ENCODE measurements at places on chromosomes 3 and 15.
A peak's percentile ranks its signal among the peaks of the same experiment; 100 is the strongest.

DNA sequence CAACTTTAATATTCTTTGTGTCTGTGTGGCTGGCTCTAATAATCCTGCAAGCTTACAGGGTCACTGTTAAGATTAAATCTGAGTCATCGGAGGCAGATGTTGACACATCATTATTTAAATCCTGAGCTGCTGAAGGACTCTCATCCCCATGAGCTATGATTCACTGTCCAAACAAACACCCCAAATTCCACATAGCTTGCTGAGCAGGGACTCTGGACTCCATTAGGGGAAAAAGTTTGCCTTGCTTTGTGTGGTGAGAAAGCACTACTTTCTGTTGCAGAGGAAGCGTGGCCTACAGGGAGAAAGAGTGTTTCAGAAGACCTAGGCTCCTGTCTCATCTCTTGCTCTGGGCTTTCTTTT is 213.7 kb downstream of the PDCD6IP start:
- DNase-seq = peak; percentile 50

DNA sequence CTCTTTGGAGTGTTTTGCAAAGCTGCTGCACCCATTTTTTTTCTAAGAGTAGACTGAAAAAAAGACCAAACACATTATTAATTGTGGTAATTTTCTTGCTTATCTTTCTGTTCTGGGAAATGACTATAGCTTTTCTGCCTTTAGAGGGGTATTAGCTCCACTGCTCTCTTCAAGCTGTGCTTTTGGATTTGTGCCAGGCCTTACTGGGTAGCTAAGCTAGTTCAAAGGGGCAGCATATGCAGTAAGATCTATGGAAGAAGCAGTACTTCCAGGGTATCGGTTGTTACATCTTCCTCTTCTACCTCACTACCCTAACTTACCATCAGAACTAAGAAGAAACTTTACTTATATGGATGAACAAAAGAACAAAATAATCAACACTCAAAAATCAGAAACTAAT is 28.7 kb upstream of the ARIH1 start:
- no peak for DNase-seq

GRCh38 chr3:112355307-112355687 is 22.3 kb downstream of the CD200 start:
- DNase-seq = no peak

GRCh38 chr3:193660171-193660570 is 67.2 kb downstream of the OPA1 start:
- no peak for DNase-seq

DNA sequence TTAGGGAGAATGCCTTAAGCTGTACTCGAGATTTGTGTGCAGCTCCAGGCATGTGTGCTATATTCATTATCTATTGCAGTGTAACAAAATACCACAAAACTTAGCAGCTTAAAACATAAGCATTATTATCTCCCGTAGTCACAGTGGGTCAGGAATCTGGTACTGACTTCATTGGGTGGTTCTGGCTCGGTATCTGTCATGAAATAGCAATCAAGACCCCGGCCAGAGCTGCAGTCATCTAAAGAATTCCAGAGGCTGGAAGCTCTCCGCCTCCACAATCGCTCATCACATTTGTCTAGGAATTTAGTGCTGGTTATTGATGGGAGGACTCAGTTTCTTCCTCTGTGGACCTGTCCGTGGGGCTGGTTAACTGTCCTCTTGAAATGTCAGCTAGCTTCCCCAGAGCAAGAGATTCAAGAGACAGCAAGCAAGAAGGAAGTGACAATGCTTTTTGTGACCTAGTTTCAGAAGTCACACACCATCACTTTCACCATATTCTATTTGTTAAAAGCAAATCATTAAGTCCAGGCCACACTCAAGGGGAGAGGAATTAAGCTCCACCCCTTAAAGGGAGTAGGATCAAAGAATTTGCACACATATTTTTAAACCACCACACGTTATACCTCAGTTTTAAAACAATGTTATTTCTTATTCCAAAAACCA is 76.1 kb downstream of the TOP2B start:
- peak; percentile 20 for DNase-seq

DNA sequence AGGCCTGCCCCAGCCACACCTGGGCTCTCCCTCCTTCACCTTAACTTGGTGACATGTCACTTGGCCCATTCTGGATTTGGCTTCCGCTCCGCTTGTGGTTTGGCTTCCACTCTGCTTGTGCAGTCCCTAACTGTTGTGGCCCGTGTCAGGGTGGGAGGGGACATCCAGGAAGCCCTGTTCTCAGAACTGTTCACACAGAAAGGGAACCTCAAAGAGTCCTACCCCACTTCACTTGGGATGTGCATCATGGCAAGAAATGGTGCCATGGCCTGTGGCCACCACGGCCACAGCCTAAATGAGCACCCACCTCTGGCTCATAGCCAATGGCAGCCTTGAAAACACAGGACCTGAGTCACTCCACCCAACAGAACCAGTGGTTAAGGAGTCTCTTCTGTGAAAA is 63.4 kb downstream of the CYP19A1 start:
- DNase-seq = no peak

DNA sequence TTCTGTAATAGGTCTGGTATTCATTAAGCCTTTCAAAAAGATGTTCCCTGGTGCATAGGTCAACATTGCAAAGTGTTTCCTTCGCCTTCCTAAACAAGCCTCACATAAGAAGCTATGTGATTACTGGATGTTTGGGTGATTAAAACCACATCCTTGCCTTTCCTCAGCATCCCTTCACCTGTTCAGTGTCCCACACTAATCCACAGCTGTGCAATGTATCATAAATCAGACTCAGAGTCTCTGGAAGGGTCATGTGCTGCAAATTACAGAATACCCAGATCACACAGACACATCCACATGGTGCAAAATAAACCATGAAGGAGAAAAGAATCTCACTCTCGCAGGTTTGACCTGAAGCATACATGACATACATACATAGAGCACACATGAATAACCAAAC is 164.7 kb upstream of the NSMCE3 start:
- DNase-seq = no peak

DNA sequence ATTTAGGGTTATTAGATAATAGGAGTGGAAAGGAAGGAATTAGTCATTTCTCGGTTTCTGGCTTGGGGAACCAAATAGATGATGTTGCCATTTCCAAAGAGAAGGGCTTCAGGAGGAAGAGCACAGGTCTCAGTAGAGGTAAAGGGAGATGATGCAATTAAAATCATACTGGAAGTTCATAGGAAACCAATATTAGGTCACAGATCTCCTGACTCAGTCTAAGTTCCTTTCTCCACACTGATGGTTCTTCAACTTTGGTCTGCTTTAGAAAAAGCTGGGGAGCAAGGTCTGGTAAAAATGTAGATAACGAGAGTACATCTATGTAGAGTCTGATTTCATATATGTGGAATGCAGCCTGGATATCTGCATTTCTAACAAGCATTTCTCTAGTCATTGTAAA is 130.9 kb downstream of the POLQ start:
- DNase-seq = no peak

DNA sequence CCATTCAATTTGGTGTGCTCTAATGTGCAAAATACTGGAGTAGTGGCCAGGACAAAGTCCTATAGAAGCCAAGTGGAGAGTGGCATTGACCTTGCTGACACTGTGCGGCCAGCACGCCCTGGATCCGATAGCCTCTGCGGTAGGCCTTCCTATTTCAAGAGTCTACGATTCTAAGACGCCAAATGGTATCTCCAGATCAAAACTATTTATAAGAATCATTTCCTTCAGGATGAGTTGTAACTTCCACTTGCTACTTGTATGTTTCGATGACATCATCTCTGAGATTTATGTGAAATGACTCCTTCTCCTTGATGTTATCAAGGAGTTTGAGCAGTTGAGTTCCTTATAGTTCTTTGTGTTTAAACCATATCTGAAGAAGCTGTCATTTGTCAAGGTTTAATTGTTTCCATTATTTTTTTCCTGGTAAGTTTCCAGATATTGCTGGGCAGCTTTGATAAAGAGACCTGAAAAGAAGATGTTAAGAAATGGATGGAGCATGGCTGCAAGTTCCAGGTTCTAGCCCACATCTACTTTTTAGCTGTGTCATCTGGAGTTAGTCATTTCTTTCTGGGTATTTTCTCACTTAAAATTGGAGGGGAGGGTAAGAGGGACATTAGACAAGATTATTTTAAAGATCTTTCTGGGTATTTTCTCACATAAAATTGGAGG is 71.8 kb downstream of the TMEM44 start:
- DNase-seq = no peak

GRCh38 chr3:153547970-153548369 is 385.9 kb downstream of the RAP2B start:
- DNase-seq = no peak

GRCh38 chr3:148792516-148792915 is 35.1 kb upstream of the CPB1 start:
- DNase-seq = no peak

DNA sequence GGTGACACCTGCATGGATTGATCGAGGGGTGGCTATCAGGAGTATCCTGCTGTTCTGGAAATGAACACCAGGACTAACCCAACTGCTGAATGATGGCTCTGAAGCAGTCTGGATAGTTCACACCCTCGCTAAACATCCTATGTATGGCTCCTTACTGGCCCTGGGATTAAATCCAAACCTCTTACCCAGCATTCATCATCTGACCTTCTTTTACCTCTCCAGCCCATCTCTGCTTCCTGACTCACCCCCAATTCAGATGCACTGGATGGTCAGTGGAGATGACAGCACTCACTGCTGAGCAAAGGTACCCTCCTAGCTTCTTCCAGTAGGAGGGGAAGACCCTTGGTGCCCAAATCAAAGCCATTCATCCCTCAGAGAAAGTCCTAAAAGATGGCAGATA is 235.2 kb upstream of the TRIM42 start:
- no peak for DNase-seq

- peak; percentile 59 for DNase-seq
Measured at GRCh38 chr3:100590114-100590839, 19.1 kb upstream of the ADGRG7 start.

- peak; percentile 53 for DNase-seq
Measured at GRCh38 chr3:129439226-129439816, 427 bp downstream of the MBD4 start.

DNA sequence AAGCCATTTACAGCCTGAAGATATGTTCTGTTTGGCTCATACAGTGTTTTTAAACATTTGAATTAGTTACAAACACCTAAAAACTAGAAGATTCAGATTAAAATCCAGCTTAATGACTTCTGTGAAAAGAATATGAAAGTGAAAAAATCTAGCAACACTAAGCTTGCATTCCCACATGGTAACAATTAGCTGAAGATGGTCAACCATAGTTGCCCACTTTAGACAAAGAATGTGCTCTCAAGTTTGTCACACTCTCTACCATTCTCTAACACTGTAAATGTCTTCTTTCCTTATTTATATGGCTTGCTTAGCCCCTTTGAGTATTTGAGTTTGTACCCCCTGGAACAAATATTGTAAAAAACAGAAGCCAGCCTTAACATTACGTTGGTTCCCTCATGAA is 32.7 kb downstream of the HDGFL3 start:
- DNase-seq = no peak

DNA sequence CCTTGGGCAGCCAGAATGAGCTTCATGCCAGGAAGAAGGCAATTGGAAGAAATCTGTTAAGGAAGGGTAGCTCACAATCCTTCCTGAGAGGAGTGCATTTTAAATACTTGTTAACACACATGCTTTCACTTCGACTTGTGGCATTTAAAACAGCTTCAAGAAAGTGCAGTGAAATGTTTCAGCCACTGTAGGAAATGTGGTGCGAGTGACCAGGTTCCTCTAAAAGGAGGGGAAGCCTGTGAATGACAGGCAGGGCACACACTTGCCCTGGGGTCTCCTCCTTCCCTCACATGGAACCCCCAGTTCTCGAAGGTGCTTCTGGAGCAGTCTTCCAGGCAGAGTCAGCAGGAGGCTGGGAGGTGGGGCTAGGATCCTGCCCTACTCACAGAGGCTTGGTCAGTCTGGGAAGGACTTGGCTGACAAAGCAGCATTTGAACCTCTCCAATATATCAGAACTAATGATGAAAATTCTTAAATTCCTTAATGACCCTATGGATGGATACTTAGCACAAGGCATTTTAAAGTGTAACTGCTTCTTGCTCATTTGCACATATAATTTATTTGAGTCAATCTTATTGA is 358.6 kb downstream of the CHST2 start:
- DNase-seq = no peak

- no peak for DNase-seq
Measured at GRCh38 chr3:98977520-98977919, 76.0 kb upstream of the DCBLD2 start.

- no peak for DNase-seq
Measured at GRCh38 chr15:51864408-51865056, 35.1 kb downstream of the TMOD3 start.

DNA sequence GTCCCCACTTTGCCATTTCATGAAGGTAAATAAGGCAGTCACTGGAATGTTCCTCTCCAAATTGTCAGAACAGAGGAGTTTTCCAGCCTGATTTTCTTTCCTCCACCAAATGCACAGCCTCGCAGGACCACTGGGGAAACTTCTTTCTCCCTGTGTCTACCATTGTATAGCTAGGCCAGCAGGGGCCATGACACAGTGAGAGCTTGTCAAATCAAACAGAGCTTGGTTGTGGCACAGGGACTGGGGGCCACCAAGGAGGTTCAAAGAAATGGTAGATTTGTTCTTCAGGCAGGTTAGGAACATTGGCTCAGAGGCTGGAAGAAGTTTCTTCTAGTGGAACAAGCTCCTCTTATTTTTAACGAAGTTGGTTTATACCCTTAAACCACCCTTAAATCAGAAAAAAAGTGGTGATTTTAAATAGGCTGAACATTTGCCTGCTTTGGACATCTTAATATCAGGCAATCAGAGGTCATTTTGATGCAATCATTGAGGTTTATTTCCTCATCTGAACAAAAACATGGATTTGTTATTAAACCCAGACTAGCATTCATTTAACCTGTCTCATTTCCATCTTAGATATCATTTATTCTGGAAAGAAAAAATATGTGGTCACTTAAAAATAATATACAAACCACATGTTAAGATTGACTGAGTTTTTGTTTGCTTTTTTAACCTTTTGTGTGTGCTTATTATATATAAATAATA is 105.6 kb downstream of the GTPBP8 start:
- no peak for DNase-seq

- DNase-seq = no peak
Measured at GRCh38 chr15:84996055-84996454, 14.4 kb downstream of the PDE8A start.

DNA sequence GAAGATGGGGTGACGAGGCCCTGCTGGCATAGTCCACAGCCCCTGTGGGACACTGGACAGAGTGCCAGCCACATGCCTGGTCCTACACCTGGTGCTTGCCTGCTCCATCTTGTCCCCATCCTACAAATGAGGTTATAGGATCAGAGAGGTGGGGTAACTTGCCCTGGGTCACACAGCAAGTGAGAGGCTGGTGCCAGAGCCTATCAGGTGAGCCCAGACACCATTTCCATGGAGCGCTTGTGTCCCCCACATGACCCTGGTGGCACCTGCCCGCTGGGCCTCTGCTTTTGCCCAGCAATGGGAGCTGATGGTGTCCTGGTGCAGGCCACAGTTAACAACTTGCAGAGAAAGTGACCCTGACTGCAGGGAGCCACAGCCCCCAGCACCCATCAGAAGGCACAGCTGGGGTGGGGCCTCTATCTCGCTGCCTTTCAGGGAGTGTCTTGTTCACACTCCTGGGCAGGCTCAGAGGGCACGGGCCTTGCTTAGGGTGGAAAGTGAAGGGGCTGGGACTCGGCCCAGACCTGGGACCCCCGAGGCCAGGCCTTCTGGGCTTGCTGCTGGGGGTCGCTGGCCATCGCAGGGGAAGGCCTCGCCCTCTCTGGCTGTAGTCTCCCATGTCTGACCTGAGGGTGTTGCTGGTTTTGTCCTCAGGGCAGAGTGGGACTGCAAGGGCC is 7.2 kb downstream of the PLXNA1 start:
- DNase-seq = no peak

Measured in MV-4-11 (cell line).